GM12864 (cell line): ENCODE measurements at places on chromosomes 2 and 18.
A peak's percentile ranks its signal among the peaks of the same experiment; 100 is the strongest.

- no peak for DNase-seq
Observed at GRCh38 chr2:88615822-88616221, 11.4 kb downstream of the EIF2AK3 start.

DNA sequence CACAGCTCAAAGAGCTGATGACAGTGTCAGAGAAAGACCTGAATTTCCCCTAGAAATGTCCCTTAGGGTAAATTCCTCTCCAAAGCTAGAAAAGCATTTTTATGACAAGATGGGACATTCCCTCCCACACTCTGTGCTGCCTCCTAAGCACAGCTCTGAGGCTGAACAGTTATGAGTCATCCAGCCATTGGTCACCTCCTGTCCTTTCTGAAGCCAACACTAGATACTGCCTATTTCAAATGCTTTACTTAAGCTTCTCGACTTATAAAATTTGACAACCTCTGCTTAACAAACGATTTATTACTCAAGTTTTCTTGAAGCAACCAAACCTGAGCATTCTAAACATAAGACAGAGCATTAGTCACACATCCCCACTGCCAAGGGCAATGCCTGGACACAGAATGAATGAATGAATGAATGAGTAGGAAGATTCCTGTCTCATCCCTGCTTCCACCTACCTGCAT lies 35.4 kb downstream of the B4GALT6 start:
- peak; percentile 71 for DNase-seq

DNA sequence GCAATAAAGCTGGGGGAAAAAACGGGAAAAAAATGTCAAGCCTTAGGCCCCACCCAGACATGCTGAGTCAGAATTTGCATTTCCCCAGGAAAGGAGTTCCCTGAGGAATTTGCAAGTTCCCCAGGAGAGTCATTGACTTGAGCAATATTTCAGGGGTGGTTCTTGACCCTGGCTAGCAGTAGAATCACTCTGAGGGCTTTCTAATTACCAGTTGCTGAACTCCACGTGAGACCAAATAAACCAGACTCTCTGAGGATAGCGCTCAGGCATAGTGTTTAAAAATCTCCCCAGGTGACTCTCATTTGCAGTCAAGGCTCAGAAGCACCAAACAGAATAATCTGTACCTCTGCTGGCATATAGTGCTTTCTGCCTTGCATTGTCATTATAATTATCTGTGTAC lies 48.7 kb downstream of the C1QL2 start:
- no peak for DNase-seq

DNA sequence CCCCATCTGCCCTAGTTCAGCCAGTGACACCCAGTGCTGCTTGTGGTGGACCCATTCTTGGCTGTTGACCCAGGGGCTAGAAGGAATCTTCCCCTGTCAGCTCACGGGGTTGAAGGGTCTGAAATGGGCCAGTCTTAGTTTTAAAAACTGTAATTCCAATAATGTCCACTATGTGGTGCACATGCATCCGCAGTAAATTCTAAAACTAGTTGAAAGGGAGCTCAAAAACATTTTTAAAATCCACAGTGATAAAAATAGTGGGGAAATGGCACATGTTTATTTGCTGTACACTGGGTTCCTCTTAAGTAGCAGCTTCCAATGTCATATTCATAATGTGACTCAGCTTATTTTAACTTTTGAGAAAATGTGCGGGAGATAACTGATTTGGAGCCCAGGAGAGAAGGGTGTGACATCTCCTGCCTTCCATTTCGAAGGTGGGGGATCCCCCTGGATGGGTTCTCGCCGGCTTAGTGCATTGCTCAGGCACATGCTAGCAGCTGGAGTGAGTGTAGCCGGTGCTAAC lies 32.8 kb downstream of the GRHL1 start:
- DNase-seq: no peak

DNA sequence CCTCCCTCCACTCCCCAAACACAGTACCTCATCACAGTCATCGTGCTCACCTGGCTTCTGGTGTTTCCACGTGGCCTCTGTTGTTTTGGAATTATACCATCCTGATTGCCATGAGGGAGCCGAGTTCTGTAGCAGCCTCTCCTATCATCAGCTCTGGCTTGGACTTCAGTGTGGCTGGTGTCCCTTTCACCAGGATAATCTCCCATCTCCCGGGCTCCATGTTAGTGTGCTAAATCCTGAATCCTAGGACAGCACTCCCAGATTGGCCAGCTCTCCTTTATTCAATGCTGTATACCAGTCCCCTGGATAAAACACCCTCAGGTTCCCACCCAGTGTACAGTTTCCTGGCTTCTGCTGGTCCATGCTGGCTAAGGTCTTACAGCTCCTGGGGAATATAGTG lies 53.3 kb downstream of the LONRF2 start:
- DNase-seq: no peak

- DNase-seq: no peak
Observed at GRCh38 chr2:165743442-165743841, 50.6 kb downstream of the GALNT3 start.

DNA sequence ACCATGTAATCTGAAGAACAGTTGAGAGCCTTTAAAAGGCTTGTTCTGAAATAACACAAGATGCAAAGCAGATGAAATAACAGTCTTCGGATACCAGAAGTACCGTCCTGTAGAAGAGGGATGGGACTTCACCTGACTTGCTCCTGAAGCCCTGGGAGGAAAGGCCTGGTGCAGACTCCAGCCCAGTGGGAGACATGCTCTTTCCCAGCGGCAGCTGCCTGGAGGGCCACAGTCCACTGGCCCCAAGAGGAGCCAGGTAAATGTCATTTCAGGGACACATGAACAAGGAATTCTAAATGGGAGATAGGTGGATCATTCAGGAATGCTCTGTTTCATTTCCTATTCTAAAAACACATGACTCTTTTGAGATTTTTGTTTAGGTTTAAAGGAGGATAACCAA lies 22.6 kb upstream of the CHN1 start:
- DNase-seq: no peak

DNA sequence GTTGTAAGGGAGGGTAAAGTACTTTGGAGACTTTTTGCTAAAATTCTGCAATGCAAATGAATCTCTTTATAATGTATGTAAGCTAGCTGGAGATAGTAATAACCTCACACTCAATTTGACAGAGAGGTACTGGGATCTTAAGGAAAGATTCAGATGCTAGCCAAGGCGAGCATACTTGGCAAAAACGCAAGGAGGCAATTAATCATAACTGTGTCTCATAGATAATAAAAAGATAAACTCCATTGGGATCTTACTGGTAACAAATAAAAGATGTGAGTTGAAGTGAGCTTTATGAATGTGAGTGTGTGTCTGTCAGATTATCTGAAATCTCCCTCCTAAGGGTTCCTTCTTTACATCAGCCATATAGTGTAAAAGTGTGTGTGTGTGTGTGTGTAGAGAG lies 533.0 kb downstream of the TMX3 start:
- DNase-seq: no peak

DNA sequence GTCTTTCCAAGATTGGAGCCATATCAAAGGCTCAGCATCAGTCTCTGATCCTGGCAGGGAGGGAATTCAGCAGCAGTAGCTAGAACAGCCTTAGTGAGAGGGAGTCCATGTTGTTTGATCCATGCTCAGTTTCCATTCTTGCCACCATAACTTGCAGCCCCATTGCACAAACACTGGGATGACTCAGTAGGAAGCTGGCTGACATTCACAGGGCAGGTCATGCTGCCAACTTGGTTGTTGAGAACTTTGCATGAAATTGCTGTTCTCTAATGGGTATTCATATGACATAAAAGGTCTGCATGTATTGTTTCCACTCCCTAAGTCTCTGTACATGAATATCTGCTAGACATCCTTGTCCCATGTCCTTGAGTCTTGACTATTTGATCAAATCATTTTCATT lies 29.9 kb upstream of the STAT4 start:
- DNase-seq: no peak

- no peak for DNase-seq
Observed at GRCh38 chr2:39121523-39122063, 742 bp upstream of the SOS1 start.

DNA sequence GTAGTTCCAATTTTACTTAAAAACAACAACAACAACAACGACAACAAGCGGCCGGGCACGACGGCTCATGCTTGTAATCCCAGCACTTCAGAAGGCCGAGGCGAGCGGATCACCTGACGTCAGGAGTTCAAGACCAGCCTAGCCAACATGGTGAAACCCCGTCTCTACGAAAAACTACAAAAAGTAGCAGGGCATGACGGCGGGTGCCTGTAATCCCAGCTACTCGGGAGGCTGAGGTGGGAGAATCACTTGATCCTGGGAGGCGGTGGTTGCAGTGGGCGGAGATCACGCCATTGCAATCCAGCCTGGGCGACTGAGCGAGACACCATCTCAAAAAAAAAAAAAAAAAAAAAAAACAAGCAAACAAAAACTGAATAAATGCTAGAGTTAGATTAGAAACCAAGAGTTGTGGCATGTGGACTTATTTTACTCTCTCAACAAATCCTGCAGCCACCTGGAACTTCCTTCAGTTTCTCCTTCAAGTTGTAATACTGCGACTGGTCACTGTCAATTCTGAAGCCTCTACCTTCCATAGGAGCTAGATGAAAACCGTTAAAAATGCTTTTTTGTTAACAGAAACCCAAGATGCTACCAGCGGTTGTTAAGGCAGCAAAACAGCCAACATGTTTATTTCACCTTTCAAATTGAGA lies 1.3 kb downstream of the ATP5F1A start:
- peak; percentile 19 for DNase-seq
